ENCODE measurements at places on chromosomes 3 and 15. TPM values are rescaled to one million over a fixed set of nuclear protein-coding genes. Genes with fewer than 3 reads are reported as not detected.

DNA sequence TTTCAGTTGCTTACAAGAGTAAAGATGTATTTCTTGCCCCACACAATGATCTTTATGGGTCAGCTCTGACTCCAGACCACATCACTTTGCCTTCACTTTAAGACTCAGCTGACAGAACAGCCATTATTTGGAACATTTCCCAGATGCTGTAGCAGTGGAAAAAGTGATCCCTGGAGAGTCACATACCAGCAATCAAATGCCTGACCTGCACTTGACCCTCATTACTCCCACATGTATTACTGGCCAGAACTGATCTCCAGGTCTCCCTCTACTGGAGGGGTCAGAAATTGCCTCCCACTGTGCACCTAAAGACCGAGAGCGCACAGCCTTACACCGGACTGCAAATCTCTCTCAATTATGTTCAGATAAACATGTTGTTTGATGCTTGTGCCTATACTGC is 88.6 kb upstream of the ZNF385D start:
- peak; percentile 75 for DNase-seq

DNA sequence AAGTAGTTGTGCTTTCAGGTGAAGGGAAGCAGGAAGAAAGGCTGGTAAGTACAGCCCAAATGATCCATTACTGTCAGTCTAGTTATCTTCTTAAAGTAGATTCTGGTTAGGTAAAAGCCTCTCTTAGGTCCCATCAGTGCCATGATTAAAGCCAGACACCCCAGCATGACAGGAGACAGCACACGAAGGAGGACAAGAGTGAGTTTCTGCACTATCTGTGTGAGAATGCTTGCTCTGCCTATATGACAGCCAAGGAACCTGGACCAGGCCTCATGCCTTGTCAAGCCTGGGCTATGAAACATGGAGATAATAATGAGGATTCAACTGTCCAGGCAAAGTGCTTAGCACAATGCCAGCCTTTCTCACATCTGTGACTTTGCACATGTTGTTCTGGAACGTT is 13.5 kb upstream of the FILIP1L start:
- DNase-seq, result no peak

DNA sequence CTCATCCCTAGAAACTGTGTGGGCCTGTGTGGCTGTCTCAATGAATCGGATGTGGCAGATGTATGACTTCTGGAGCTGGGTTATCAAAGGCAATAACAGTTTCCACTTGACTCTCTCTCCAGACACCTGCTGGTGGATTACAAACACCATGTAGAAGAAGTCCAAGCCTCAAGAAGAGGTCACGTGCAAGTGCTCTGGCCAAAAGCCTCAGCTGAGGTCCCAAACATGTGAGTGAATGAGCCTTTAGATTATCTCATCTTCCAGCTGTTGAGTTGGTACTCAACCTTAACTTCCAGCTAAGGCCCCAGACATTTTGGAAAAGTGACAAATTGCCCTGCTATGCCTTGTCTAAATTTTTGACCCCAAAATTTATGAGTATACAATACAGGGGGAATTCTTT is 42.7 kb upstream of the IL12A start:
- DNase-seq, result no peak

- DNase-seq, result no peak
Observed at GRCh38 chr15:34655326-34655725, 71.9 kb upstream of the GOLGA8B start.

KBTBD12 gene
- 36.6 TPM for total RNA-seq

GPR15 gene
- total RNA-seq, result not detected

CPEB1 gene
- 3.1 TPM for total RNA-seq

DNA sequence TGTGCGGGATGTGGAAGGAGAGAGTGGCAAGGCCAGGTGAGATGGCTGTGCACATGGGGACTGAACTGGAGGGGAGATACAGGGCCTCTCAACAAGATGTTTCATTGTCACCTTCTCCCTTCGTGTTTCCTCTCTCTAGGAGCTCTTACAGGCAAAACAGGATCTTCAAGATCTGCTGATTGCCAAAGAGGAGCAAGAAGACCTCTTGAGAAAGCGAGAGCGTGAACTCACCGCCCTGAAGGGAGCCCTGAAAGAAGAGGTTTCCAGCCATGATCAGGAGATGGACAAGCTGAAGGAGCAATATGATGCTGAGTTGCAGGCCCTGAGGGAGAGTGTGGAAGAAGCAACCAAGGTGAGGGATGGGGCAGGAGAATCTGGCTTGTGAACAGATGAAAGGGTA is 85.2 kb downstream of the CGNL1 start:
- no peak for DNase-seq

DNA sequence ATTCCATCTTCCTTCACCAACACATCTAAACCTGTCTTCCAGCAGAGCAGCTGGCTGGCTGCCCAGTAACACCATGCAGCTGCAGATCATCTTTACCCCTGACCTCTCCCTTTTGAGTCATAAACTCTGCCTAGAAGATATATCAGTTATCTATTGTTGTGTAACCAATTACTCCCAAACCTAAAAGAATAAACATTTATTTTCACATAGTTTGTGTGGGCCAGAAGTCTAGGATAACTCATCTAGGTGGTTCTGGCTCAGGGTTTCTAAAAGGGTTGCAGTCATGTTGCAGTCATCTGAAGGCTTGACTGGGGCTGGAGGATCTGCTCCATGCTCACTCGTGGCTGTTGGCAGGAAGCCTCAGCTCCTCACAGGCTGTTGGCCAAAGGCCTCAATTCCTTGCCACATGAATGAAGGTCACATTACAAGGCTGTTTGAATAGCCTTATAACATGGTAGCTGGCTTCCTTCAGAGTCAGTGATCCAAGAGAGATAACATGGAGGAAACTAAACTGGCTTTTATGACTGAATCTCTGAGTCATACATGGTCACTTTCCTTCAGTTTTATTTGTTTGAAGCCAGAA is 92.8 kb downstream of the GOLIM4 start:
- DNase-seq, result no peak

SCAANT1 gene
- not detected for total RNA-seq

KCTD6 gene
- 7.5 TPM for total RNA-seq

AADACL2 gene
- not detected for total RNA-seq

DNA sequence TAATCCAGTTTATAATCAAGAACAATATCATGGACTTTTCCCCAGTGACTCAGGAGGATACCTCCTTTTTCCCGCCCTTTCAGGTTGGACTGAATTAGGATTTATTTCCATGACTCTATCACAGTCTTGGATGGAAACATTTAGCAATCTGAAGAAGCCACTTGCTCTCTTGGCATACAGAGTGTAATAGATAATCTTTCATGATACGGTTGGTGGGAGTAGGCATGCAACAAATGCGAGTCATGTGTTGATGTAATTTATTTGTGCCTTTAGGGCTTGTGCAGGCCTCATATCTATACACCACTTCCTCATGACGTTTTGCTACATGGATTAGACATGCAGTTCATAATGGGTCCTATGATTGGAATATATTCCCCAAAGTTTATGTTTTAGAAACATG is 54.2 kb upstream of the MCTP2 start:
- no peak for DNase-seq

DNA sequence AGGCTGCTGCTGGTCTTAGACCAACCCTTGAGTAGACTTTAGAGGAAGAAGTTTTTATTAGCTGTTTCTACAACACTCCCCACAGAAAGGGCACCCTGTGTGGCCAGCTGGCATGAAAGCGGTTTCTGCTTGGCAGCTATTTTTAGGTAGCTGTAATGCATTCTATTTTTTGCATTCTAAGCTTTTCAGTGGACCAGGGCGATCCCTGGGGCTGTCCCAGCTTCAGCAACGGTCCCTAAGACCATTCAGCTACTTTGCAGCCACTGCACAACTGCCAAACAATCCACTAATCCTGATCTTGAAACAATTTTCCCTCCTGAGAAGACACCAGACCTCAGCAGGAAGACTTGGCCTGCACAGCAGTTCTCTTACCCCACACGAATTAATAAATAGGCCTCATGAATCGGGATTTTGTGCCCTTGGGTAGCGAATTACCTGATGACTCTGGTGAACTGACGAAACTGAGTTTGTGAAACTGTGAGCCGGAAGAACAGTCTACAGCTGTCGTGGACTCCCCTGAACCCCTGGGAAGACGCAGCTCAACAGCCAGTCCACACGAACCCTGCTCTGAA is 14.6 kb upstream of the TFRC start:
- DNase-seq, result no peak

GRCh38 chr3:136750897-136751315 is 1.3 kb downstream of the STAG1 start:
- DNase-seq, result no peak

GOLGA8N gene
- total RNA-seq, result 11.1 TPM

DNA sequence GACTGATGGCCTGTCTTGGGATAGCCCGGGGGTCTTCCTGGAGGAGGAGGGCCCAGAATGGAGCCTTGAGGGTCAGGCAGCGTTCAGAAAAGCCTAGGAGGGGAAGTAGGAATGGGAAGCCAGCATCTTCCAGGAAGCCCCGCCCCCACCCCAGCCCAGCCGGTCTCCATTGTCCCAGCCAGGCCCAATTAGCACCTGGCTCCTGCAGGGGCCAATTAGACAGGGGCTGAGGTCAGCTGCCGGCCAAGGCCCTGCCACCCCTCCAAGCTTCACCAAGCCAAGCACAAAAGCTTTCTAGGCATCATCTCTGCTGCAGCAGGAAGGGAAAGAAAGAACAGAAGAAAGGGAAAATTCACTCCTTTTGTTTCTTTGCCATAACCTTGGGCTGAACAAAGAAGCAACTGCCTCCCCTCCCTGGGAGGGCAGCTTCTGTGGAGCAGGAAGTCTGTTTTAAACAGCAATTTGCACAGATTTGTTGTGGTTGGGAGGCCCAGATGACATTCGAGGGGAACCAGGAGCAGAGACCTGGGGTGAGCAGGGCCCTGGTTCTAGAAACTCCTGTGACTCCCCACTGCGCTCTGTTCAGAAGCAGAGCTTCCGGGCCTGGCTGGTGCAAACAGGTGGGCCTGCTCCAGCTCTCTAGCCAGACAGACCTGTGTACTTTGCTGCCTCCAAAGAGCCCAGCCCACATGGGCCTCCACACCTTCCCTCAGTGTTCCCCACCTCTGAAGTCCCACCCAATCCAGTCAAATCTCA is 47.7 kb downstream of the CYP11A1 start:
- DNase-seq, result no peak

ARHGEF26 gene
- total RNA-seq, result 2.9 TPM

ZBBX gene
- total RNA-seq, result 0.78 TPM

DNA sequence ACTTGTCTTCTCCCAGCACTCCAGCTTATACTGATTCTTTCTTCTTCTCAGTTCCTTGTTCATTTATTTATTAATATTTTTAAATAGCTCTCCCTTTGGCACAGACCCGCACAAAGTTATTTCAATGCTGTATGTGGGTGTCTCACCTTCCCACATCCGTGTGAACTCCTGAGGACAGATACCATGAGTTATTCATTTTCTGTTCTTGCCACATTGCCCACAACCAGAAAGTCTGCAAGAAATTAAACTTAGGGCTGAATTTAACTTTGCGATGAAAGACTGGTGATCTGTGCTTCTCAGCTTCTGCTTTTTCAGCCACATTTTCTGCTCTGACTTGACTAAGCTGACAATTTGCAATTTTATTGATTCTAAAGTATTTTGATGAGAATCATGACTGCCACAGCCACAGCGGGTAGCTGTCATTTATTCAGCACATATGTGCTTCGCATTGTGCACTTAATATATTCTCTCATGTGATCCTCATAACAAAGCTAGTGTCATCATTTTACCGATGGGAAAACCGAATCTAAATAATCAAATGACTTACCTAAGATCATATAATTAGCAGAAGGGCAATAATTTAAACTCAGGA is 569.8 kb downstream of the EDEM1 start:
- DNase-seq, result no peak

DNA sequence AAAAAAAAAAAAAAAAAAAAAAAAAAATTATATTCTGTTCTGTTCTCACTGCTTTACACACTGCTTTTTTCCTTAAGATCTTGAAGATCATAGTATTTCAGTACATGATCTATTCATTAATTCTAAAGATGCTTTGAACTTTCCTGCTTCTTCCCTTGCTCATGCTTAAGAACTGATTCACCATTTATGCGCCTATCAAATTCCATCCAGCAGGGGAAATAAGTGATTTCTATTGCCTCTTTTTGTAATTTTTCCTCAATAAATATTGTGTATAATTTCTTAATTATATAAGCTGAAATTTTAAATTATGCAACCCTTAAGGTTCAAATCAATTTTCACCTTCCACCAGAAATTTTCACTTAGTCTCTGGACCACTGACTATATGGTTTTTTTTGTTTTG is 10.6 kb downstream of the DENND6A start:
- DNase-seq, result no peak

DNA sequence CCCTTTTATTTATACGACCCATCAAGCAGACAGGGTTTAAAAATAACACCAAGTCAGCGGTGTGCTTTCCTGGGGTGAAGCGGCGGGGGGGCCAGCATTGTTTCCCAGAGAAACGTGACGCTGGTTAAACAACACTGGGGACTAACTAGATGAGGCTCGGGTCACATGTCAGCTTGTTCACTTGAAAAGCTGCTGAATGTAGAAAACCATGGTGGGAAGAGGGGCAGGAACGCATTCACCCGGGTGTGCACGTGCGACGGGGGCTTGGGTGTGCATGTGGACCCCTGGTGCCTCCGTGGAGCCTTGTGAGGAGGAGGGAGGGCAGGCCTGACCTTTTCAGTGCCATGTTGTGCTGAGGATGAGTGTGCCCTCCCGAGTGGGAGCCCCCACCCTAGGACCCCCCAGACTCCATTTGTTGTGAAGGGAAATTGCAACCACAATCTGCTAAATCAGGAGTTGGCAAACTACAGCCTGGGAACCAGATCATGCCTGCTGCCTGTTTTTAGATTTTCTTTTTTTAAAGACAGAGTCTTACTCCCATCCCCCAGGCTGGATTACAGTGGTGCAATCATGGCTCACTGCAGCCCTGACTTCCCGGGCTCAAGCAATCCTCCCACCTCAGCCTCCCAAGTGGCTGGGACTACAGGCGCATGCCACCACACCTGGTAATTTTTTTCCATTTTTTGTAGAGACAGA is 70.4 kb upstream of the CMTM7 start:
- no peak for DNase-seq

DNA sequence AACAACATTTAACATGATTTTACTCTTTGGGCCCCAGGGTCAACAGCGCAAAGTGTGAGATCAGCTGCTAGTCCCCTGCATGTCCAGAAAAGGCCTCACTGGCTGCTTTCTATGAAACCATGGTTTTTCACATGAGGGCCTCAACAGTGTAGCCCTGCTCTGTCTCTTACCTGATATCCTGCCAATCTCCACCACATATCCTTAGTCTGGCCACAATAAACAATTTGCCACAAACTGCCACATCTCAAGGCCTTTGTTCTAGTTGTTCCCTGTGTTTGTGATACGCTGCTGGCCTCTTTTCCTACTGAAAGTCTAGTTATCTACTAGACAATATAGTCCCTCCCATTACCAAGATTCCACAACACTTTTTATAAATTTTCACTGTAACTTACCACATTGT is 17.7 kb downstream of the VPS39 start:
- no peak for DNase-seq

GRCh38 chr3:11591391-11592282 is 52.1 kb downstream of the VGLL4 start:
- DNase-seq, result no peak

CNTN4 gene
- 2.8 TPM for total RNA-seq
